Cortex of kidney (tissue), 1 donor: ENCODE measurements at places on chromosomes 16 and 17.

- DNase-seq, result no peak
These were observed 7.5 kb downstream of the MTSS2 start for GRCh38 chr16:70678121-70678897.

GRCh38 chr16:67459861-67460150 lies 21.2 kb downstream of the ATP6V0D1 start:
- no peak for DNase-seq

DNA sequence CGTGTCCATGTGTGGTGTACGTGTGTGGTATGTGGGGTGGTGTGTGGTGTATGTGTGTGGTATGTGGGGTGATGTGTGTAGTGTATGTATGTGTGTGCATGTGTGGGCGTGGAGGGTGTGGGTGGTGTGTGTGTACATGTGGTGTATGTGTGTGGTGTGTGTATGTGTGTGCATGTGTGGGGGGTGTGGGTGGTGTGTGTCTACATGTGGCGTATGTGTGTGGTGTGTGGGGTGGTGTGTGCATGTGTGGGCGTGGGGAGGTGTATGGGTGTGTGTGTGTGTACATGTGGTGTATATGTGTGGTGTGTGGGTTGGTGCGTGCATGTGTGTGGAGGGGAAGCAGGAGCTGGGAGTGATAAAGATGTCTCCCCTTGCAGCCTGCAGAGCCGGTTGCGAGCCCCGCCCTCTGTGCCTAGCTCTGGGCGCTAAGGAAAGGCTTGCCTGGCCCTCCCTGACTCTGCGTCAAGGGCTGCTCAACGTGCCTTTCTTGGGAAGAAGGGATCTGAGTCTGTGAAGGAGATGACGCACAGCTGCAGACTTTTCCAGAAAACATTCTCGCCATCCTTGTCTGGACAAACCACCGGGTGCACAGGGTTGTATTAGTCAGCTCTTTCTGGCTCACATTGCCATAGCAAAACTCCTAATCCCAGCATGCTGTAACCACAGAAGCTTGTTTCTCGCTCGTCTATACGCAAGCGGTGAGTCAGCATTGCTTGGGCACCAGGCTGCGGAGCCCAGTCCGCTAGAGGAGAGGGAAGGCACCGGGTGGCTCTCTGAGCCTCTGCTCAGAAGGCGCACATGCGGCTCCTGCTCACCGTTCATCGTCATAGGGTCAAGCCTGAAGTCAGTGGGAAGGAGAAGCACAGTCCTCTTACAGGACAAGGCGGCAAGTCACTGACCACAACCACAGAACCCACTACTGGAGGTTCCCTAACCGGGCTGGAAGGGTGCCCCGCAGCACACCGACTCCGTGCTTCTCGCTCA lies 2.0 kb upstream of the CD300H start:
- DNase-seq, result no peak

GRCh38 chr17:6430769-6431168 lies 4.2 kb downstream of the AIPL1 start:
- DNase-seq, result no peak

DNA sequence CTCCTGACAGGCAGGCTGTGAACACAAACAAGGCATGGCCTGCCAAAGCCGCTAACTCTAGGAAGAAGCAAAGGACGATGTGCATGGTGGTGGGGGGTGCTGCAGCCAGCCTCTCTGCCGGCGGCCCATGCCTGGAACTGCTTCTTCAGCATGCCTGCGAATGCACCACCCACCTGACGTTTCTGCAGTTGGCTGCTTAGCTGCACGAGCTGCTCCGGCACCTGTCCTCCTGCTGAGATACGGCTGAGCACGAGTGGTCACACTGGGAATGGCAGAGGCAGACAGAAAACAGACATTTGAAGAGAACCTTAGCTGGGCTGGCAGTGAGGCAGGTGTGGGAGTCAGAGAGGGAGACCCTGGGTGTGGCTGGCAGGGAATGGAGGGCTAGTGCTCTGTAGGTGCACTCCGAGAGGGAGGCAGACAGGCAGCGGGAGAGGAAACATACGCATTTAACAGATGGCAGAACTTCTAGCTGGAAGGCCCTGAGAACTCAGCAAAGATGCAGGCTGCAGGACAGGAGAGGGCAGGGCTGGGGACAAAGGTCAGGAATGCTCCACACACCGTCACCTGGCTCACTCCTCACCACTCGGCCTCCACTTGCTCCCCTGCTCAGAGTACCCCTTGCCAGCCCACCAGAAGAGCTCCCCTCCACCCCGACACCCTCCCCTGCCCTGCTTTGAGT lies 5.2 kb downstream of the FLCN start:
- no peak for DNase-seq

DNA sequence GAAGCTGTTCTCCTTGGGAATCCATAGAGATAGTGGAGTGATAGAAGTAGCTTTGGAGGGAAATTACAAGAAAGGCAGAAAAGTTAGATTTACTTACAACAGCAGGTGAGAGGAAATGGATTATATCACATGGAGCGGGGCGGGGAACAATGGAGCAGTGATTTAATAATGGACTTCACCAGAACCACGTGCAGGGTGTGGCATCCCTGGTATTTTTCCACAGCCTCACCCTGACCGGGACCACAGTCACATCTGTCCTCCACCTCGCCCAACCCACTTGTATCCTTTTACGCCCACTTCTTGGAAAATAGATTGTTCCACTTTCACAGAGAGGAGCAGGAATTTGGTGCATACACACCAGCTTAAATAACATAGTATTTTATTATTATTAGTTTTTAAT lies 15.9 kb upstream of the CYB5B start:
- no peak for DNase-seq

GRCh38 chr16:85522842-85523601 lies 90.1 kb upstream of the GSE1 start:
- no peak for DNase-seq

DNA sequence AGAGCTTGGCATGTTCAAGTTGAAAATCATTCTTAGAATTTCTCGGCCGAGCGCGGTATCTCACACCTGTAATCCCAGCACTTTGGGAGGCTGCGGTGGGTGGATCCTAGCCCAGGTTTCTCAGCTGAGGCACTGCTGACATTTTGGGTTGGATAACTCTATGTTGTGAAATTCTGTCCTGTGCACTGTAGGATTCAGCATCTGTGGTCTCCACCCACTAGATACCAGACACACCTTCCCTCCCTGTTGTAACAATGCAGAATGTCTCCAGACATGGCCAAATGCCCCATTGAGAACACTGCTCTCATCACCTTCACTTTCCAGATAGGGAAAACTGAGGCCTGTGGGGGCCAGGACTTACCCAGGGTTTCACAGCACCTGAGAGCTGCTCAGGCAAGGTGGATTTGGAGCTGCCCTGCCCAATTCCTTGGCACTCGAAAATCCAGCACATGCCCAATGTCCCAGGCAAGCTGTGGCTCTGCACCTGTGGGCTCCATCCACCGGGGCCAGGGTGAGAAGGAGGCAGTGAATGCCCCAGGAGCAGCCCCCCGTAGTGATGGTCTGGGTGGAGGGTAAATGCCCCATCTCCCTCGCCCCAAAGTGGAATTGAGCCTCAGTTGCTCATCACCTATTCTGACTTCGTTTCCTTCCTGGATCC lies 20.2 kb upstream of the TVP23A start:
- no peak for DNase-seq

GRCh38 chr16:86734543-86735460 lies 156.5 kb downstream of the FOXL1 start:
- DNase-seq, result no peak

- DNase-seq, result no peak
These were observed 14.5 kb upstream of the VWA3A start for GRCh38 chr16:22077700-22078313.

DNA sequence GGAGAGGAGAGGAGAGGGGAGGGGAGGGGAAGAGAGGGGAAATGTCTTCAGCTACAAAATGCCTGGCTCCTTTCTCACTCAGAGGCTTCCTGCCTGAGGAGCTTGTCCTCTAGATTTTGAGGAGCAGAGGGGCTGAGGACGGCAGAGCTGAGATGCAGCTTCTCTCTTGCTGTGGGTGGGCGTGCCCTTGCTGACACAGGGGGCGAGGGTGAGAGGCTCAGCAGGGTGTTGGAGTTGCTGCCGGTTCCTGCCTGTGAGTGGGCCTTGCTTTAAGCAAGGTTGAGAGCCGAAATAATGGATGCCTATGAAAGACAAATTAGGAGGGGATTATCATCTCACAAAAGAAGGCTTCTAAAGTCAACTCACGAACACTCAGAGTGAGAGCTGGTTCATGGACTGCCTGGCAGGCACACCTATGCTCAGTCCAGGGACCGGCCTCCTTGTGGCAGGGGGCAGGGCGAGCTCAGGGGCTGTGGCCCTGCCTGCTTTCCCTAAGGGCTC lies 215.6 kb downstream of the MSI2 start:
- DNase-seq, result no peak

GRCh38 chr17:44887971-44888954 lies 11.0 kb downstream of the EFTUD2 start:
- DNase-seq, result no peak

DNA sequence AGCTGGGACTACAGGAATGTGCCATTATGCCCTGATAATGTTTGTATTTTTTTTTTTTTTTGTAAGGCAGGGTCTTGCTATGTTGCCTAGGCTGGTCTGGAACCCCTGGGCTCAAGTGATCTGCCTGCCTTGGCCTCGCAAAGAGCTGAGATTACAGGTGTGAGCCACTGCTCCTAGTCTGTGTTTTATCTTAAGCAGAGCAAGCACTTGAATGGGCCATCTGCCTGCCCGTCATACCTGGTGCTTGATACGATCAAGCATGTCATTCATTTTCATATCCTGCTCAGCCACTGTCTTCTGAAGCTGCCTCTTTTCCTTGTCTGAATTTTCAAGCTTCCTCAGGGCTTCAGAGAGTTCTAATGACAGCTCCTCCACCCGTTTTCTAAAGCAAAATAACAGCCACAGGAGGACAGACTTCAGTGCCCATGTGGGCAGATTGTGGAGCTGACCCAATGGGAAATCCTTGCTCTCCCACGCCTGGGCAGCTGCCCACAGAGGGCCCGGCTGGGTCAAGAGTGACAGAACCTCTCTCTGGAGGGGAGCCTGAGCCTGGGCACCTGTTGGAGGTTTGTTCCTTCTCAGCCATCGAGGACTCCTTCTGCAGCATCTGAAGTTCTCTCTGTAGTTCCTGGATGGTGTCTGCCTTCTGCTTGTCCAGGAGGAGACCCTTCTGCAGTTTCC lies 36.5 kb downstream of the DHX38 start:
- no peak for DNase-seq

- no peak for DNase-seq
These were observed 8.1 kb upstream of the EFCAB13 start for GRCh38 chr17:47315451-47316266.

GRCh38 chr17:65198653-65199382 lies 61.6 kb downstream of the RGS9 start:
- no peak for DNase-seq

DNA sequence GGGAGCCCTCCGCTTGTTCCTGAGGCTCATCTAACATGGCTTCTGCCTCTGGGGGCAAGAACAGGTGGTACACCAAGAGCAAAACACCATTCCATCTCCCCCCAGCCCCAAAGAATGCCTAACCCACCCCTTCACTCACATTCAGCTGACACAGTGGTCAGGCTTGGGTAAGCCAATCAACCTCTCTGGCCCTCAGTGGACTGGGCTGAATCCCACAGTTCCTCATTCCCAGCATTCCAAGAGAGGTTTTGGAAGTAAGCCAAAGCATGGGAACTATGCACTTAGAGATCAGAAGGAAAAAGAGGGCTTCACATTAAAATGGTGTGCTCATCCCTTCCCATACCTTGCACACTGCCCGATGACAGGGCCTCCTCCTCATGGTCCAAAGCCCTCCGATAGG lies 7.8 kb downstream of the PIGS start:
- DNase-seq, result no peak

GRCh38 chr17:77564278-77564920 lies 394.1 kb upstream of the TNRC6C start:
- DNase-seq, result no peak

GRCh38 chr16:21647562-21648164 lies 4.7 kb downstream of the IGSF6 start:
- no peak for DNase-seq

GRCh38 chr17:53570731-53571130 lies 252.0 kb upstream of the KIF2B start:
- DNase-seq, result no peak

DNA sequence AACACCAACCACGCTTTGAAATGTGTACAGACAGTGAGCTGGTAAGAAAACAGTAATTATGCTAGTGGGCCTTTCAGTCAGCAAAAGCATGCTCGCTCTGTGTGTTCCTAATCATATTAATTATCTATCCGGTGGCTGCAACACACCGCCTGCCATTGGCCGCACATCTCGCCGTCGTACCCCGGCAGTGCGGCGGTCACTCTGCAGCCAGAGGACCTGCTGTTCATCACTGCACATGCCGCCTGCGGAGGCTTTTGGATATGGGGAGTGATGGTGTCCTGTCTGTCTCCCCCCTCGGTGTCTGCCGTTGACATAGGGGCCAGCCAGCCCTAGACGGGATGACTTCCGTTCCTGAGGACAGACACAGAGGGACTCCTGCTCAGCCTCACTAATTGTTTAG lies 68.5 kb downstream of the RPA1 start:
- no peak for DNase-seq

GRCh38 chr16:5875416-5875815 lies 777.8 kb upstream of the EEF2KMT start:
- no peak for DNase-seq

GRCh38 chr16:3576211-3576610 lies 992 bp downstream of the NLRC3 start:
- no peak for DNase-seq

DNA sequence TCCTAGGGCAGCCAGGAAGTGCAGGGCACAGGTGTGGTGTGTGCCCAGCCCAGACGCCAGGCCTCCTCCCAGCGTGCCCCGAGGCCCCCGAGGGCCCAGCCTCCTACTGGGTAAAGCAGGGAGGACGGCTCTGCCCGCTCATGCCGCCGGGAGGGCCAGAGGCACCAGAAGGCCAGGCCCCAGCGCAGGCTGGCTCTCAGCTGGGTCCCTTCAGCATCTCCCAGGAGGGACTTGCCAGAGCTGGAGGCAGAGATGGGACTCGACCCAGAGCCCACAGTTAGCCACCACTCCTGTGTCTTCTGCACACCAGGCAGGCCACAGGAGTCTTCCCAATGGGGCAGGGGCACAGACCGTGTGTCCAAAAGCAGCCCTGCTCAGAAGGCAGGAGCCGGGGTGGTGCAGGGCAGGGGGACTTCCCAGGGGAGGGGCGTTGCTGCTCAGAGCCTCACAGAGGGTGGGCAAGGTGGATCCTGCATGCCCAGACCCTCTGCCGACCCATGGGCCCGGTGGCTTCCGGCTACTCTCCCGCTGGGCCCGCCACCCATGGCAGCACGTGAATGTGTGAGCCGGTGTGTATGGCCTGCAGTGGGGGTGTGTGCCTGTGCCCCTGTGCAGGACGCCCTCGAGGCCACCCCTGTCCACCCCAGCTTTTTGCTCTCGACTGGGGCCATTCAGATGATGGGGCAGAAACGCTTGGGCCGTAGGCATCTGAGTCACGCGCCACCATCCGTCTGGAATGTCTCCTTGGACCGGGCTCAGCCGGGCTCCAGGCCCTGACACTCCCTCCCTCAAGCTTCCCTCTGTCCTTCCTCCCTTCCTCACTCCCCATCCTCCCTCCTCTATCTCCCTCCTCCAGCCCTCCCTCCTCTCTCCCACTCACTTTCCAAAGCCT lies 5.7 kb upstream of the ZNF469 start:
- no peak for DNase-seq

GRCh38 chr17:7444682-7445618 lies at the start of gene CHRNB1:
CHRNB1 (plus strand) TSS chr17:7445061; CDS start chr17:7445128, 67 bp downstream.
- DNase-seq, result no peak

- no peak for DNase-seq
These were observed 93.4 kb upstream of the TNRC6A start for GRCh38 chr16:24635900-24636610.
